ENCODE measurements at places on chromosomes 13 and 19. TPM values are rescaled to one million over a fixed set of nuclear protein-coding genes. Genes with fewer than 3 reads are reported as not detected.
A peak's percentile ranks its signal among the peaks of the same experiment; 100 is the strongest.

DNA sequence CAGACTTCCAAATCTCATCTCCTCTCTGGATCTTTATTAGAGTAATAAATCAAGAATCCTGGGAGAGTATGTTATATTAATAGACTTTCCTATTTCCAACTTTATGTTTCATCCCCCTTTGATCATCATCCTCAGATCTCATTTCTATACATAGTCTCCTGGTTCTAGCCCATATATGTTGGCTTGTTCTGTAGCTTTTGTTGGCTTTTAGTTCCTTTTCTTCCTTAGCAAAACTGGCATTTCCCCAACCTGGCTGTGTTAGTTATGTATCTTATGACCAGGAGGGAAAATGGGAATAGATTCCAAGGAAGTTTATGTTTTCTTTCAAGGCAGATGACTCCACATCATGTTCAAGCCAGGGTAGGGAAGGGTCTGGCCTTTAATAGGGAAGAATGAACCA lies 2464.5 kb downstream of the PCDH9 start:
- no peak overlapping the region for H3K27ac ChIP-seq
- no peaks in the 10 kb centered on the region for H3K4me1 ChIP-seq
- H3K4me3 ChIP-seq, result no peak overlapping the region
- DNase-seq, result no peak
- H3K36me3 ChIP-seq, result no peaks in the 10 kb centered on the region
- H3K27me3 ChIP-seq, result no peaks in the 10 kb centered on the region

The CEACAM4 gene
- not detected for total RNA-seq

DNA sequence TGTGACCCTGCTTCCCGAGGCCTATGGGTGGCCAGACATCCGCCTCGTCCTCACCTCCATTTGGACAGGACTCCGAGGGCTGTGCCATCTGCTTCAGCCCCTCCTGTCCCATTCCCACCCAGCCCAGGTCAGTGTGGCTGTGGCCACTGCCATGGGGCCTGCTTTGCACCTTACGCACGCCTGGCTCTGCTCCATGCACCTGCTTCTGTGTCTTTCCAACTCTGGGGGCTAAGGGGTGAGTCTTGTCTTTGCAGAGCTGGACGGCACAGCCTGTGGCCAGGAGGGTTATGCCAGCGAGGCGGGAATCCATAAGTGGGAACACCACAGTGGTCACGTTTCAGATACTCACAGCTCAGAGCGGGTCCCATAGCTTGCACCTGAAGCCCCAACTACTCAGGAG lies 5.2 kb upstream of the ZNF554 start:
- H3K36me3 ChIP-seq, result 0 out of 2 replicates have a peak, but pooled peaks cover under 1% of the 10 kb centered on the region
- H3K27me3 ChIP-seq, result no peaks in the 10 kb centered on the region
- no peak overlapping the region for H3K27ac ChIP-seq
- no peak overlapping the region for H3K4me3 ChIP-seq

DNA sequence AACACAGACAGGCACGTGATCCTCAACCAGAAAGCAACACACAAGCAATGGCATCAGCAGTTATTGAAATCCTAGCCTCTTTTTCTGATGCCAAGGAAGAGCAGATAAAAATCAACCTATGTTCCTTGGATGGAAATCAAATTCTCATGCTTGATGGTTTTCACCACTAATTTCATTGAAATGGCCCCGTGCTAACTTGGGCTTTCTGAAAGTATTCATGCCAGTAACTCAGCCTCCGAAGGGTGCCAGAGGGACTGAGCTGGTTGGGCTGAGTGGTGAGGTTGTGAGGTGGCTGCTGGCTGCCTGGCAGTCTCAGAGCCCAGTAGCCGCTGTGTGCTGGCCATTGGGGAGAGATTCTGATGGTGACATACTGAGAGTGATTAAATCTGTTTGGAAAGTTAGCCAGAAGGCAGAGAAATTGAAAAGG lies 309.3 kb downstream of the DCT start:
- no peaks in the 10 kb centered on the region for H3K4me1 ChIP-seq
- H3K27ac ChIP-seq, result no peak overlapping the region
- no peak overlapping the region for H3K4me3 ChIP-seq

GRCh38 chr19:52369559-52370340 lies at the start of gene ZNF880:
Gene ZNF880 (plus strand): TSS chr19:52369923. CDS start chr19:52369966, 43 bp downstream.
- H3K4me1 ChIP-seq, result no peaks in the 10 kb centered on the region
- H3K36me3 ChIP-seq, result no peaks in the 10 kb centered on the region
- DNase-seq, result peak; percentile 65
- H3K27me3 ChIP-seq, result no peaks in the 10 kb centered on the region
- peak within 1 kb of the TSS; percentile 36 for H3K27ac ChIP-seq

DNA sequence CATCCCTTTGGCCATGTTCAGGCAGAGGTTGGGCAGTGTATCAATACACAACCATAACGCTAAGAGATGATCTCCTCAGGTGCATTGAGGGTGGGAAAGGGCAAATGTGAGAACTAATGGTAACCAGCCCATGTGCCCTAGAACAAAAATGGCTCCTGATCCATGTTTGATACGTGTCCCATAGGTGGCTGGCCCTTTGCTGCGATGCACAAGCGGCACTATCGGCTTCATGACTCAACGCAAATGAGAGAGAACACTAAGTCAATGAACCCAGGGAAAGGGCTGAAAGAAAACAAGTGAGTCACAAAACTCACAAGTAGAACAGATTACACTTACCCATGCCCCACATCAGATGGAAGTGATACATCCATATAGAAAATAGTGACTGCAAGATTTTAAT lies 201.7 kb downstream of the ABCC4 start:
- H3K4me3 ChIP-seq, result no peak overlapping the region
- H3K36me3 ChIP-seq, result no peaks in the 10 kb centered on the region
- DNase-seq, result no peak
